ENCODE measurements at places on chromosomes 7 and 10.

- DNase-seq: no peak
Observed at GRCh38 chr10:112146799-112147198, 36.8 kb downstream of the GPAM start.

- DNase-seq: no peak
Observed at GRCh38 chr10:60409202-60409601, 19.5 kb upstream of the ANK3 start.

GRCh38 chr10:31687663-31688482 lies 240.8 kb downstream of the ARHGAP12 start:
- no peak for DNase-seq

GRCh38 chr10:102619281-102619981 lies 24.8 kb upstream of the TRIM8 start:
- DNase-seq: no peak

DNA sequence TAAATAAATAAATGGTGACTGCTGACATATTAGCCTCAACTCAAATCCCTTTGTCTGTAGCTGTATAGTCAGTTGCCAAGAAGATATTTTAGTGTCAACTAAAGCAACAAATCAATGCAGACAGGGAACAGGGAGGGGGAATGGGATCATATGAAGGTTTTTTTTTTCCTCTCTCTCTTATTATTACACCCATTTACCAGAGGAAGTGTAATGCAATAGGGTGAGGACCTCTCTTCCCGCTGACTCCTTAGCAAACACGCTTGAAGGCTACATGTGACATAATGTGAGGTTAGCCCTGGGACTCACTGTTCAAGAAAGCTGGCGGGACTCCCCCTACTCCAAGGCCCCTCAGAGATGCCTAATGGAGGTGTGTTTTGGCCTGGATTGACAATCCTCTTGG lies 88.2 kb downstream of the CHRM2 start:
- DNase-seq: no peak

- DNase-seq: no peak
Observed at GRCh38 chr7:98534493-98534892, 82.6 kb upstream of the NPTX2 start.

GRCh38 chr7:99395616-99396327 lies 12.6 kb downstream of the PDAP1 start:
- DNase-seq: no peak

DNA sequence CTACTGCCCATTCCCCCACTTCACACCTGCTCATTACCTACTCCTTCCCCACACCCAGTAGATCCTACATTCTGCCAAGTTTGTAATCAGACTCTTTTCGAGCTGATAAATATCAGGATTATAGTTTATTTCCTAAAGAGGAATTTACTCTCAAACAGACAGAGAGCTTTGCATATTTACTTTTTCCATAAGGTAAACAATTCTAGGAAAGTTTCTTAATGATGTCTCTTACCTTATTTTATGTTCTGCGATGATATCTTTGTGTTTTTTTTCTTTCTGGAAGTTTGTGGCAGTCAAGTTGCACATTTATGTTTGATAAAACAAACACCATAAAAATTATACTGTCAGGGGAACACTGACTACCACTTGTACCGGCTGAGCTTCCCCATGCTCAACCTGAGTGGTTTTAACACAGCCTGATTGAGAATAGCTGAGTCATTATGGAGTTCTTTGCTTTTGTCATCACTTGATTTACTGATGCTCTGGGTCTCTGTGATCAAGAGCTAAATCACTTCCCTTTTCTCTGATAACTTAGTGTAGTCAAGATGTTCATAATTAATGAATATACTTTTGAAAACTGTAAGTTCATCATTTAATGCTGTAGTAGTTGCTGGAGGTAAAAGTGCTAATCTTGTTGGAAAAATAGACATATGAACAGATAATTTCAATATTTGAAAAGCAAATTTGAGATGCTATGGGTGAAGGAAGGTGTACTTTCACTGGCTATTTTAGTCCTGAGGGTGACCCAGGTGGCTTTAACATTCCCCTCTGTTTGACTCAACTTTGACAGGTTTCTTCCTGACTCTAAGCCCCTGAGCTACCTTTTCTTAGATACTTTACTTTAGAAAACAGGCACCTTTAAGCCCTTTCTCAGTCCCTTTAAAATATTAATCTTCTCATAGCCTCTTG lies 1034.5 kb upstream of the LRRTM3 start:
- DNase-seq: no peak

- DNase-seq: no peak
Observed at GRCh38 chr10:70250961-70251680, 17.9 kb upstream of the PPA1 start.

- no peak for DNase-seq
Observed at GRCh38 chr10:93554760-93555432, 11.6 kb upstream of the FFAR4 start.

GRCh38 chr10:44926751-44927351 lies 15.7 kb downstream of the TMEM72 start:
- no peak for DNase-seq

DNA sequence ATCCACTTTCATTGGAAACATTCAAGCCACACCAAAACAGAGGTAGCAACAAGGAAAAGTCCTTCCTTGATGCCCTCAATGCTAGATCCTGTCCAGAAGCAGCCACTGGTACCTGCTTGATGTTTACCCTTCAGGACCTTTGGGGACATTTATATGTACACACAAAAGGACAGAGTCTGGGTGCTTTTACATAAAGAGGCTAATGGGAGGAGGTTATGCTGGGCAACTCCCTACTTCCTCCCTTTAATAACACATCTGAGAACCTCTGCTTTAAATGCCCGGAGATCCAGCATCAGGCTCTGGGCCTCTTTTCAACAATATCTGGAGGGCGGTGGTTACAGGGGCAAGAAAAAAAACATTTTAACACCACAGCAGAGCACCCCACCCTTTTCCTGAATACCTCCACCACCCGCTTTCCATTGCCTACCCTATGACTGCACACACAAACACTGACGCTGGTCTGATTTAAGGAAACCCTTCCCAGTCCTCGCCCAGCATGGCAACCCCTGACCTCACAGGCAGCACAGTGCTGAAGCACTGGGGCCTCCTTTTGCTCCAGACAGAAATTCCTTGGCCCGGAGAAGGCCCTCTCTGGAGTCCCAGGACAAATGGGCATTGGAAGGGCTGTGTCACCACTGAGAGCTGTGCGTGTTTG lies 39.3 kb upstream of the DUSP5 start:
- DNase-seq: no peak

- DNase-seq: peak; percentile 17
Observed at GRCh38 chr7:101243646-101244374, 1.1 kb downstream of the FIS1 start.

GRCh38 chr7:24340727-24341126 lies 56.7 kb downstream of the NPY start:
- DNase-seq: no peak

- no peak for DNase-seq
Observed at GRCh38 chr7:117248829-117249228, 74.0 kb downstream of the WNT2 start.

- no peak for DNase-seq
Observed at GRCh38 chr7:90858546-90858945, 262.4 kb downstream of the CDK14 start.

DNA sequence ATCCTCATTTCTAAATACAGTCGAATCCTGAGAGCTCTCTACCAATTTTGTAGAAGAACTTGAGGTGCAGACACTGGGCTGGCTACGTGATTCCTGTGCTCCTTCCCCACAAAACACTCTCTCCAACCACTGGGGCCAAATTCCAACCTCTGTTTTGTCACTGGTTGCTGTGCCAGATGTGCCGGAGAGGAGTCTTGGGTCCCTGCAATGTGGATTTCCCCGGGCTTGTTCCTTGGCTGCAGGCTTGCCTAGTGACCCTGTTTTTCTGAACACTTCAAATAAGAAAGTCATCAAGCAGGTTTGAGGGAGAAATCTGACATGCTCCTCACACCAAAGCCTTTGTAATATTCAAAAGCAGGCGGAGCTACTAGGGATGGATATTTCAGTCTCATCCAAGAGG lies 44.4 kb upstream of the AGBL3 start:
- DNase-seq: no peak

DNA sequence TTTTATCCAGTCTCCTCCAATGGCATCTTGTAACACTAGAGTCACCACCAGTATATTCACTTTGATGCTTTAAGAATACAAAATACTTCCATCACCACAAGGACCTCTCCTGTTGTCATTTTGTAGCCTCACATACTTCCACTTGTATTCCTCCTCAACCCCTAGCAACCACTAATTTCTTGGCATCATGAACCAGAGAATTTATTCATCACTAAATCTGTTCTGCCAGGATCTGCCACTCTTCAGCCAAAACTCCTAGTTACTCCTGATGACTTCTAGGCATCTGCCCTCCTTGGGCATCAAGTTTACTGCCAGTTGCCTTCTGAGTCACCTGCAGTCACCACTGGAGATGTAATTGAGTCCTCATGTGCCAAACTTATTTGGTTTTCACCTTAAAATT lies 906.8 kb downstream of the CNTNAP2 start:
- DNase-seq: no peak

DNA sequence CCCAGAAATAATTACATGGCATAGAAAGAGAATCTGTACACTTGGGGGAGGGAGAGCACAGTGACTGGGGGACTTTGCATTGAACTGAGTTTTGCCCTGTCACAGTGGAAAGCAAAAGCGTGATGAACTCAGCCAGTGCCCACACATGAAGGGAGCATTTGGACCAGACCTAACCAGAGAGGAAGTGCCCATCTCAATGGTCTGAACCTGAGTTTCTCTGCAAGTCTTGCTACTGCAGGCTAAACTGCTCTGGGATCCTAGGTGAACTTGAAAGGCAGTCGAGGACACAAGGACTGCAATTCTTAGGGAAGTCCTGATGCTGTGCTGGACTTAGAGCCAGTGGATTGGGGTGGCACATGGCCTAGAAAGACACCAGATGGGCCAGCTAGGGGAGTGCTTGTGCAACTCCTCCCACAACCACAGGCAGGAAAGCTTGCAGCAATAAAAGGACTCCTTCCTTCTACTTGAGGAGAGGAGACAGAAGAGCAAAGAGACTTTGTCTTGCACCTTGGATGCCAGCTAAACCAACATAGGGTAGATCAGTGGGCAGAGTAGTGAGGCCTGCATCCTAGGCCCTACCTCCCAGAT lies 259.0 kb downstream of the GRM8 start:
- no peak for DNase-seq

GRCh38 chr7:55966851-55967250 lies 2.5 kb downstream of the NIPSNAP2 start:
- DNase-seq: no peak

DNA sequence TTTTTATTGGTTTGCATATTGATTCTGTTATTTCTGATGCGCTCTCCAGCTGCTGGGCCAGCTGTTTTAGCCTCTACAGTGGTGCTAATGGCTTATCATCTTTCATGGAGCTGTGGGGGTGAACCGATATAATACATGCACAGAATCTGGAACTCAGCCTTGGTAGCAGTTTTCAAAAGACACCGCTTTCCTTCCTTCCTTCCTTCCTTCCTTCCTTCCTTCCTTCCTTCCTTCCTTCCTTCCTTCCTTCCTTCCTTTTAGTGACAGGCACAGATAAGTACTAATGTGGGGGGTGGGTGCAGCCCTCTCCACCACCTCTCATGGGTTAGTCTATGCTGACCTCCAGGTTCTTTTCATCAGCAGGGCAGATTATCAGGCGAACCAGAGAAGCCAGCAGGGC lies 31.9 kb upstream of the C10orf53 start:
- DNase-seq: no peak

DNA sequence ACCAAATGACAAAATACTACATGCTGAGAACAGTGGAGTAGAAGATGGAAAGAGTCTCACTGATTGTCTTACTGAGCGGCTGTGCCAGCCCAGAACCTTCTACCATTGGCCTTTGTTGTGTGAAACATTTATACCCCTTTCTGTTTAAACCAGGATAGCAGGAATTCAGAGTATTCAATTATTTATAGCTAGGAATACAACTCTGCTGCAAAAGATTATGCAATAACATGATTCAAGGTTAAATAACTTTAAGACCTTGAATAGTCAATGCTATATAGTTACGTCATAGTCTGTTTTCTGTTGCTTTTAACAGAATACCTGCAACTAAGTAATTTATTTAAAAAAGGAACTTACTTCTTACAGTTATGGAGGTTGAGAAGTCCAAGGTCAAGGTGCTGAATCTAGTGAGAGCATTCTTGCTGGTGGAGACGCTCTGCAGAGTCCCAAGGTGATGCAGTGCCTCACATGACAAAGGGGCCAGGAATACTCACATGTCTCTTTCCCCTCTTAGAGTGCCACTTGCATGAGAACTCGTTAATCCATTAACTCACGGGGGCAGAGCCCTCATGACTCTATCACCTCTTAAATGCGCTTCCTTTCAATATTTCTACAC lies 371.8 kb downstream of the MDFIC start:
- DNase-seq: no peak

DNA sequence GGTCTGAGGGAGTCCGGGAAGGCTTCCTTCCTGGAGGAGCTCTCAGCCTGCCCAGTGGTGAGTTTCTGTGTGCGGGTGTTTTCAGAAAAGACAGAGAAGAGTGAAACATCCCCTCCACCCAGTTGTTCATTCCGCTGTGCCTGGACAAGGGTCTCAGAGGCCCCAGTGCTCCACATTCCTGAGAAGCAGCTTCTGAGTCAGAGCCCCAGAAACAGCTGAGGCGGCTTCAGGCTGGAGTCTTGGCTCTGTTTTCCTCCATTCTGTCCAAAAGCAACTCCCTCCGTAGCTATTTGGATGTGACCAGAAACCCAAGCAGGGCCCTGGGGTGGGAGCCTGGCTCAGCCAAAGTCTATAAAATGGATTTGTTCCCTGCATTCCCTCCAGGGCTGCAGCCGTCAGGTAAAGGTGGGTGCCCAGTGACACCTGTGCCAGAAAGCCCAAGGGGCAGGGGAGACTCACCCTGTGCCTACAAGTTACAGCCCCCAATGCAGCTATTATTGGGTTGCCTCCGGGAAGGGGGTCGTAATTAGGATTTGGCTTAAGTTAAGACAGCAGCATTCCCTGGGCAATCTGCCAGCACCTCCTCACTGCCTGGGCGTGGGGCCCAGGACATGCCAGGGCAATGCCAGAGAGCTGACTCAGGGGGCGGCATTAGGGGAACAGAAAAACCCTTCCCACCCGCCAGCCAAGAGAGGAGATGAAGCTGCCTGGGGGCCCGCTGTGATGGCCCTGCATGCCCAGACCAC lies 13.1 kb upstream of the CAMK2G start:
- DNase-seq: no peak

DNA sequence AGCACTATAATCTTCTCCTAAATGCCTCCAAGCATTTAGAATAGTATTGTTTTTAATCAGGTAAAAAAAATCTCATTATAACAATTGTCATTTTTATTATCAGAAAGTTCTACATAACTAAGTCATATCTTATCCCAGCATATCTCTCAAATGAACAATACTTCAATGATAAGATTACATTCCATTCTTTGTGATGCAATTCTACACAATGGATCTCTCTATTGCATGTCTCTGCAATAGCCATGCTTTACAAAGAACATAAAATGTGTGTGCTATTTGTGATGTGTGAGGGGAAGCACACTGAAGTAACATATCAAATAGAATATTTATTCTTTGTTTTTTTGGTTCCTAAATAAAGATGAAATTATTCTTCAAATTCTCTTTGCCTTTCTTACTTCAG lies 195.7 kb downstream of the TSPAN12 start:
- DNase-seq: no peak

DNA sequence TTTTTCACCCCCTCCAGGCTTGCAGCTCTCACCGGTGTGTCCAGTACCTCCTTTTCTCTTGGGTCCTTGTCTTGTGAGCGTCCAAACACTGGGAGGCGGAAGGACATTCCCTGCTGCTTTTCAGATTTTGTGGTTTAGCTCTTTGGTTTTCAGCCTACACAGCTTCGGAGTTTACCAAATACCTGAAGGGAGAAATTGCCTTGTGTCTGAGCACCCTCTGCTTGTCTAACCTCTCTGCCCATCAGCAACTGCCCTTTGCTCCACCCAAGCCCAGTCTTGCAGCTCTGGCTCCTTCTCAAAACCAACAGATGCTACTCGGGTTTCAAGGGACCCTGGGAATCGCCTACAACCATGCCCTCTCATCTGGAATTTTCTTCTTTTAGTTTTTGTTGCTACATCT lies 519.1 kb upstream of the IGFBP3 start:
- no peak for DNase-seq
